Cardiac fibroblast (primary cell): ENCODE measurements at places on chromosomes 7 and 10.

GRCh38 chr10:75207857-75208144 is 2.8 kb upstream of the VDAC2 start:
- DNase-seq: no peak

GRCh38 chr7:116171094-116171493 is 39.2 kb upstream of the TES start:
- DNase-seq: peak; percentile 18

DNA sequence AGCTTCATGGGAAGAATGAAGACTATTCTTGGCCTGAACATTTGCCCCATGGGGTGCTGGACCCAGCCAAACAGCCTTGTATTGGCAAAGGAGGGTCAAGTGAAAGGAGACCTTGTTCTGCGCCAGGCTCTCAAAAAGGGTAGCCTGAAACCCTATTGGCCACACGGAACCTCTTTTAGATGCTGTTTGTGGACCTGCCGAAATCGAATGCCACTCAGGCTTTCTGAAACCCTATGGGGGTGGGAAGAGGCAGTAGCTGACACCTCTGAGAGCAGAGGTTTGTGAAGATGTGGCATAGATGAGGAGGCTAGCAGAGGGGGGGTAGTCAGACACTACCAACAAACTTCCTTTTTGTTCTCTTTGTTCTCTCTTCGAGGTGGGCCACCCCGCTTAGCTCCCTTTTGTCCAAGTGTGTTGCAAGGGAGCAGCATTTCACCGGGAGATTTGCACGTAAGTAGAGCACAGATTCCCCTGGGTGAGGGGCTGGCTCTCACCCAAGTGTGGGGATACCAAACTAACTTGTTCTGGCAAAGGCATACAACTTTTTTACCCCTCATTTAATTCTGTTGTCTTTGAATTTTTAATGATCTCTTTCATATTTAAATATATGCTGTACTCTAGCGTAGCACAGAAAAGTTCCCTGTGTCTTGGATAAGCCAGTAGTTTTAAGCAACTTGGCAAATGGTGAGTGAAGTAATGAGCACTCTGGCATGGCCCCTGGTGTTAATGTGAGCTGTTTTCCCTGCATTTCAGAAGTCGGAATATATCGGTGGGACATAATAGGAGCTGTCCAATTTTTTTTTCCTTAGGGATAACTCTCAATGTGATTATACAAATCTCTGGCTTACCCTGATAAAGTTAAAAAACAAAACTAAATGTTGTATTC is 107.7 kb downstream of the SEPTIN7 start:
- DNase-seq: no peak

DNA sequence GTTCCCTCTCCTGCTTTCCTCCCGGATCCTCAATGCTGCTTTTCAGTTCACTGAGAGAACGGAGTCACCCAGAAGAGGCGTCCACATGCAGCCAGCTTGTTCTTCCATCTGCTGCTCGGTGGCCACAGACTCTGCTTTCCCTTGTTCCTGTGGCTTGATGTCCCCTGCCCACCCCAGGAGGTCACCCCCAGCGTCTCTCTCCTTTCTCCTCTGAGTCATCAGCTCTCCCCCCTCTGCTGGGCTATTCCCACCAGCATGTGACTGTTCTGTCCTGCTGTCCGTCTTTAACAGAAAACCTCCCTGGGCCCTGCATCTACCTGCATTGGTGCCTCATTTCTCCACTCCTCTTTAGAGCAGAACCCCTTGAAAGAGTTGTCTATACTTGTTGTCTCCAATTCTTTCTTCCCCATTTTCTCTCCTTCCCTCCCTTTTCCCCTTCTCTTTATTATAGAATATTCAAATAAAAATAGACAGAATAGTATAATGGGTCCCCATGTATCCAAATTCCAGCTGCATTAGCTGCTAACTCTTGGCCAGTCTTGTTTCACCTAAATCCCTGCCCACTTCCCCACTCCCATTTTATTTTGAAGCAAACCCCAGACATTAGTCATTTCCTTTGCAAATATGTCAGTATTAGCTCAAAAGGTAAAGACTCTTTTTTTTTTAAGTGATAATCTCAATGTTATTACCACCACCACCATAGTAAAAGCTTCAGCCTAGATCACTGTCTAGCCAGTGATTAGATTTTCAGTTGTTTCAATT is 4.1 kb downstream of the ZNF282 start:
- peak; percentile 60 for DNase-seq

- DNase-seq: no peak
Measured at GRCh38 chr10:75402486-75403143, 1.1 kb upstream of the ZNF503 start.

- DNase-seq: no peak
Measured at GRCh38 chr10:78549140-78549935, 515.7 kb downstream of the RPS24 start.

DNA sequence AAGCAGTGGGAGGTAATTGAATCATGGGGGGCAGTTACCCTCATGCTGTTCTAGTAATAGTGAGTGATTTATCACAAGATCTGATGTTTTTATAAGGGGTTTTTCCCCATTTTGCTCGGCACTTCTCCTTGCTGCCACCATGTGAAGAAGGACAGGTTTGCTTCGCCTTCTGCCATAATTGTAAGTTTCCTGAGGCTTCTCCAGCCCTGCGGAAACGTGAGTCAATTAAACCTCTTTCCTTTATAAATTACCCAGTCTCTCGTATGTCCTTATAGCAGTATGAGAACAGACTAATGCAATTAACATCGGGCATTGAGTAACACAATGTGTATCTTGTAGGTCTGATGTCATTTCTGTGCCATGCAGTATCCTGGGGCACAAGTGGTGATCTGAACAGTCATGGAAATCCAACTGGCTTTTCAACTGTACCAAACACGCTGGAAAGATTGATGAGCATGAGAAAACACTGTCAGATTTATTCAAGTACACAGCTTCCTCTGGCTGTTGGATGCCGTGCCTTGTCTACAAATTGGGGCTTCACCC is 208.6 kb upstream of the KIAA1217 start:
- DNase-seq: no peak

DNA sequence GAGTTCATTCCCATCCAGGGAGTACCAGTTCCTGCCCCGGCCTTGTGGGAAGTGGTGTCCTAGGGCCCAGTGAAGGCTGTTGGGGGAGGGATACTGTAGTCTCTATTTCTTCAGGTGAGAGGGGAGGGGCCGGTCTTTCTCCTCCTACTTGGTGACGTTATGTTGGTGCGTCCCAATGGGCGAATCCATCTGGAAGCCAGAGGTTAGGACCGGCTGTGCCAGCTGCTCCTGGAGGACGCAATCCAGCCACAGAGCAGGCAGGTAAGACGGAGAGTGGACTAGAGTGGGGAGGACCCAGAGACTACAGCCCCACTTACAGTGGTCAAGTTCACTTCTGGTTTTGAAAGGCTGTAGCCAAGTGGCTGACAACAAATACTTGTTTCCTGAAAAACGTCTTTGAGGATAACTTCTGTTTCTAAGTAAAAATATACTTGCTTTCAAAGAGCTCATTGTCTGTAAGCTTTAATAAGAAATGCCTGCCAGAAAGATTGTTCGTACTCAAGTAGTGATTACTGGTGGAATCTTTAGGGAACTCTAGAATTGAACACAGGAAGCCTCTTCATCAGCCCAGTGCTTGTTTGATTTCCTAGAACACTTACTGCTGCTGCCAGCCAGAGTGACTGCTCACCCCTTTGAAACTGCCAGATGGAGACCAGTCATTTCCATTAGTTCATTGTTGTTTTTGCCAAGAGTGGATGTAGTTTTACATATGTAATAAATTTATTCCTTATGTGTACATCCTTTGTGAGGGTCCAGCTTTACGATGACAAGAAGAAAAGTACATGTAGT is 25.4 kb downstream of the RBM33 start:
- peak; percentile 57 for DNase-seq

DNA sequence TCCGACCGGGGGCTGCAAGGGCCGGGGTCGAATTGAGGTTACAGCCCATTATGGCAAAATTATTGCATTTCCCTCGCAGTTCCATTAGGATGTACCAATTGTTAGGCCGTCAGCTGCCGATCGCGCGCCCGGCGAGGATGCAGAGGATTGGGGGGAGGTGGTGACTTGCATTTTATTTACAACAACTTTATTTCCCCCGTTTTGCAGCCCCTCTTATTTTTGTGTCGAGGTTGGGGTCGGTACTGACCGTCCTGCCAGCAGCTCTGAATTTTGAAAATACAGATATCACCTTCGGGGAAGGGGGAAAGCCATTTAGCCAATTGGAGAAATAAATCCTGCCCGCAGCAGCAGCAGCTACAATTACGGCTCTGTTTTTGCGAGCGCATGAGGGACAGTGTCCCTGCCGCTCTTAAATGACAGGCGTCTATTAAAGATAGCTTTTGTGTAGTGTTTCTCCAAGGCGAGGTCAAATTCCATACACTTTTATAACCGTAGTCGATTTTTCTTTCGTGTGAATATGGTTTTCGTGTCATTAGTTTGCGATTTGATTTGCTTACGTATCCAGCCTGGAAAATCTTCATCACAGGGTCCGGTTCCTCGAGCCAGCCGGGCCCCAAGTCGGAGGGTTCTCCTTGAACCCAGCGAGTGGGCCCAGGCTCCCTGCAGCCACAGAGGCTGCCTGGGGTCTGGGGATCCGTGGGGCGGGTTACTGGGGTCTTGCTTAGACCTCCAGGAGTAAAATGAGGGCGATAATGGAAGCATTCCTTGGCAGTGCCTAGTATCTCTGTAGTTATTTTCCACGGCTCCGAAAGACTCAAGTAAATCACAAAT is 684 bp upstream of the HOXA5 start:
- DNase-seq: no peak

- no peak for DNase-seq
Measured at GRCh38 chr7:25348104-25348503, 119.8 kb upstream of the NPVF start.

DNA sequence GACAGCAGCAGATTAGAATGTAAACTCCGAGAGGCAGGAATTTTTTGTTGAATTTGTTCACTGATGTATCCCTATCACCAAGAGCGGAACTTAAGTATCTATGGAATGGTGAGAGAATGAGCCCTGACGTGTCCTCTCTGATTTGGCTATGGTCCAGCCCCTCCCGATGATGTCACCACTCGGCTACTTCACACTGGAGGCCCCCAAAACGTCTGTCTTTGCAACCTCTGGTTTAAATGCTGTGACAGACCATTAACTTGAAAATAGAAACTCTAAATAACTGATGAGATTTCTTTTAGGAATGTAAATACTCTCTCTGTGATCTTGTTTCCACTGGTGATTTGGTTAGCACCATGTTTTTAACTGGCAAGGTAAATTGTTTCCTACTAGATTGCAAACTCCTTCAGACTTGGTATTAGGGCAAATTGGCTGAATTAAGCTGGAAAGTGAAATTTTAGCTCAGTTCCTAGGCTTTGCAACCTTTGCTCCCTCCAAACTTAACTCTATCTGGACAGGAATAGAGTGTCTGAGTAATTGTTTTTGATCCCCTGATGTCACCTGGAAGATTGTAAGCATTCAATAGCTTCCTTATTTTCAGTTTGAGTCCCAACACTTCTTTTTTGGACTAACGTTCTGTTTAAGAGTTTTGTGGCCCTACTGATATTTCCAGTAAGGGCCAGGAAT is 19.1 kb downstream of the SLC16A12 start:
- peak; percentile 93 for DNase-seq

- DNase-seq: peak; percentile 23
Measured at GRCh38 chr10:72615970-72616369, 9.9 kb downstream of the MICU1 start.

DNA sequence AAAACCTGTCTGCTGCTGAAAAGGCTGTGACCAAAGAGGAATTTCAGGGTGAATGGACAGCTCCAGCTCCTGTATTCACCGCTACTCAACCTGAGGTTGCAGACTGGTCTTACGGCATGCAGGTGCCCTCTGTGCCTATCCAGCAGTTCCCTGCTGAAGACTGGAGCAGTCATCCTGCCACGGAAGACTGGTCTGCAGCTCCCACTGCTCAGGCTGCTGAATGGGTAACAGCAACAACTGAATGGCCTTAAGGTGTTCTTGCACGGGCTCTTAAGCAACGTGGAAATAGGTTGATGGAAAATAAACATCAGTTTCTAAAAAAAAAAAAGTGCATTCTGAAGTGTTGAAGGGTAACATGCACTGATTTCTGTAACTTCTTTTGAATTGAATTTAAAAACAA is 82.3 kb downstream of the DAGLB start:
- no peak for DNase-seq

GRCh38 chr10:132078746-132079345 is 13.1 kb downstream of the JAKMIP3 start:
- no peak for DNase-seq

DNA sequence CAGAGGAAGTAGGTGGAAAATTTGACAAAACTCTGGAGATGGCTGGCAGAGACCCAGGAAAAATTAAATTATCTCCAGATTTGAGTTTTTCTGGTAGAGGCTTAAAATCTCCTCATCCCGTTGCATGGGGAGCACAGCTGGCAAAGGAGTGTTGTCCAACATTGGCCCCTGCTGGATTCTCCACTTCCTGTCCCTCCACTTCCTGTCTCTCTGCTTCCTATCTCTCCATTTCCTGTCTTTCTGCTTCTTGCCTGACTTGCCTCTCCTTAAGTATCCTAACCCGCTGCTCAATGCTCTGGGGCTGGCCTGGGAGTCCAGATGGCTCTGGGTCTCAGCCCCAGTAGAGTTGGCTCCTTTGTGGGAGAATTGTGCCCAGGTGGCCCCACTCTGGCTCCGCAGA is 65.8 kb upstream of the EMX2 start:
- DNase-seq: no peak

DNA sequence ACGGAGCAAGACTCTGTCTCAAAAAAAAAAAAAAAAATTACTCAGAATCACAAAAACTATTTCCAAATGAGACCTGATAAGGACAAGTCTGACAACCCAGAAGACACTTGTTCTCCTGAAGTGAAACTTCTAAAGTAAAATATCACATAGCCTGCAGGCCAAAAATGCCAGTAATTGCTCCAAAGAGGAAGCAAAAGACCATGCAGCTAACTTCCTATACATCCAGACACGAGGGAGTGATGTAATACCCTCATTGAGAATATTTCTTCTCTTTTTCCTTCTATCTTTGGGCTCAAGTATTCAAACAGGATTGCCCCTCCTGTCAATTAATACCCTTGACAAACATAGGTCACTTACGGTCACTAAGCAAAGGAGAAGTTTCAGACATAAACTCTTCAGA is 31.2 kb downstream of the ARMH3 start:
- DNase-seq: no peak

- DNase-seq: peak; percentile 45
Measured at GRCh38 chr7:55387062-55387965, 22.2 kb downstream of the LANCL2 start.

DNA sequence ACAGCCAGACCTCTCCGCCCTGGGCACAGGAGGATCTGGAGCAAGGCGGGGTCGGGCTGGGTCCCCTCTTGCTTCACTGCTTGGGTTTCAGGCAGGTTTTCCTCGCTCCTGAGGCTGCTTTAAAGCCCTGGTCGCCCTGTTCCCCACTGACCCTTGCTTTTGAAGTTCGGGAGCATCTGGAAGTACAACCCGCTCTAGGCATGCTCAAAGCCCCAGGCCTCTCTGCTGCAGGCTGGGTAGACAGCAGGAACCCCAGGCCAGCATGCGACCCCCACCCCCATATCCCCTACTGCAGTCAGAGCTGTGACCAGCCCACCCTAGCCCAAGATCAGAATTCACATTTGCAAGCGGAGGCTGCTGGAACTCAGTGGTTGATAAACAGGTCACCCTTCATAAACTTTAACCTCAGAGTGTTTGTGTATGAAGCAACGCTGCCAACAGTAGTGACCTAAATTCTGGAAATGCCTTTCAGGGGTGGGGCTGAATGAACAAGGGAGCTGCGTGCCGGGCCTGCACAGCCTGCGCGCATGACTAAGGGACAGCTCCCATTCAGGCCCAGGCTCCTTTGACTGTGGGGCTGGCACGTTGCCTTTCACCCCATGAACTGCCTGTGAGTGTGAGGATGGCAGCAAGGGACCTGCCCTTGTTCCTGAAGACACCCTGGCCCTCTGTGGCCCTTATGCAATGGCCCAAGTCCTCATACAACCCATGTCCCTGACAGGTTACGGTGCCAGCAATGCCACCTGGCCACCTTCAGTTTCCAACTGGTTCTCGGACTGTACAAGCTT is 52.5 kb downstream of the PROSER2 start:
- DNase-seq: peak; percentile 93
